ENCODE measurements at places on chromosomes 4 and X.

DNA sequence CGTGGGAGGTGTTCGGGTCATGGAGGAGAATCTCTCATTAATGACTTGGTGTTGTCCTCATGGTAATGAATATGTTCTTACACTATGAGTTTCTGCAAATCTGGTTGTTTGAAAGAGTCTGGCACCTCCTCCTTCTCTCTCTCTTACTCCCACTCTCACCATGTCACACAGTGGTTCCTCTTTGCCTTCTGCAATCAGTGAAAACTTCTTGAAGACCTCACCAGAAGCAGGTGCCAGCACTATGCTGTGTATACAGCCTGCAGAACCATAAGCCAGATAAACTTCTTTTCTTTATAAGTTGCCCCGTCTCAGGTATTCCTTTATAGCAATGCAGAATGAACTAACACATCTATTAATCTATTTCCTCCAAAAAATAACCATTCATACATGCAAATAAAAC lies 275.0 kb downstream of the ANTXR2 start:
- no peak for DNase-seq

DNA sequence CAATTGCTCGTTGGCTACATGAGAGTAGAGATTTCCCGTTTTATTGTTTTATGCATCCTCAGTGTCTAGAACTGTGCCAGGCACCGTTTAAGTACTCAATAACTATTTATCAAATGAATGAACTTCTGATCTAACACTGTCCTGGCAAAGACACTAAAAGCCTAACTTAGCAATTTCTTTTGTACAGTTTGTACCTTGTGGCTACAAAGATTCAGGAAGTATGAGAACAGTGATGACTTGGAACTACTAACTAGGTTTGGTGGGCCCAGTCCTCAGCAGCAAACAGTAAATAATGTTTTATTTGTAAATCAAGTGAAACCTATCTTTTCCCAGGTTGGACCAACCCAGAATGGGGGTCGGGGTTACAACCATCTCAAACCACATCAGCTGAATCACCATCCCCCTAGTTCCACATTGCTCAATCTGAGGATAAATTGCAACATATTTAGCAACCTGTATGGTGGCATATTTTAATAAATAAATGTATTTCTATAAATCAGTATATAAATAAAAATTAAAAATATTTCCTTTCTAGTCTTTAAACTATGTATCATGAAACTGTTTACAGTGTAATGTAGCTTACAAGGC lies 12.3 kb upstream of the SCRG1 start:
- DNase-seq: no peak

DNA sequence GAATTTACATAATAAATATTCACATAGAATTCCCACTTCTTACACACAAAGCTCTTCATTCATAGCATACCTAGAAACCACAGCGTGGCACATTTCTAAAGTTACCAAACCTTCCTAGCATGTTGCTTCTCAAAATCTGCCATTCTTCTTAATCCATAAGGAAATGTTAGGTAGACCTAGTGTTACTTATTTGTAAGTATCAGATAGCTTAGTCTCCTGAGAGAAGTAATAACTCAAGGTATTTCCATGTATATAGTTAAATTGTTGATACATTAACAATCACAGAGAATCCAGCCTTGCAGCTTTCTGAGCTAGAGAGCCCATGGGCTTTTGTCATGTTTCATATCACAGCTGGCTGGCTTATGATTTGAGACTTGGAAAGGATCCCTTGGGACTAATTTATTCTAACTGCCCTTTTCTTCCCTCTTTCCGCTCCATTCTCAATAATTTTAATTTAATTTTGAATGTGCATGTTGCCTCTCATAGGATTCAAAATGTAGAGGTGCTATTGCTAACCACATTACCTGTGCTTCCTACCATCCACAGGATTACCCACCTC lies 17.6 kb downstream of the SH3RF1 start:
- no peak for DNase-seq

DNA sequence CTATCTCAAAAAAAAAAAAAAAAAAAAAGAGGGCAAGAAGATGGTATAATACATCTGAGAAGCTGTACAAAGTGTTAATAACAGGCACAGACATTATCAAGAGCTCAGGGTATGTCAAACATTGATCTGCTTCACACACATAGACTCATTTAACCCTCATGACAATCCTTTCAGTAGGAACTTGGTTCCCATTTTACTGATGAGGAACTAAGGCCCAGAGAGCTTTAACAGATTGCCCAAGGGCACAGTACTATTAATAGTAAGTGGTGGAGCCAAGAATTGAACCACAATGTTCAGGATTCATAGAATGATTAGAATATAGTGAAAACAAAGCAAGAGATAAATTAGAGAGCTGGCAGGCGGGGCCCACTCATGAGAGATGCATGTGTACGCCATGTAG lies 154.4 kb downstream of the EFHC2 start:
- no peak for DNase-seq

DNA sequence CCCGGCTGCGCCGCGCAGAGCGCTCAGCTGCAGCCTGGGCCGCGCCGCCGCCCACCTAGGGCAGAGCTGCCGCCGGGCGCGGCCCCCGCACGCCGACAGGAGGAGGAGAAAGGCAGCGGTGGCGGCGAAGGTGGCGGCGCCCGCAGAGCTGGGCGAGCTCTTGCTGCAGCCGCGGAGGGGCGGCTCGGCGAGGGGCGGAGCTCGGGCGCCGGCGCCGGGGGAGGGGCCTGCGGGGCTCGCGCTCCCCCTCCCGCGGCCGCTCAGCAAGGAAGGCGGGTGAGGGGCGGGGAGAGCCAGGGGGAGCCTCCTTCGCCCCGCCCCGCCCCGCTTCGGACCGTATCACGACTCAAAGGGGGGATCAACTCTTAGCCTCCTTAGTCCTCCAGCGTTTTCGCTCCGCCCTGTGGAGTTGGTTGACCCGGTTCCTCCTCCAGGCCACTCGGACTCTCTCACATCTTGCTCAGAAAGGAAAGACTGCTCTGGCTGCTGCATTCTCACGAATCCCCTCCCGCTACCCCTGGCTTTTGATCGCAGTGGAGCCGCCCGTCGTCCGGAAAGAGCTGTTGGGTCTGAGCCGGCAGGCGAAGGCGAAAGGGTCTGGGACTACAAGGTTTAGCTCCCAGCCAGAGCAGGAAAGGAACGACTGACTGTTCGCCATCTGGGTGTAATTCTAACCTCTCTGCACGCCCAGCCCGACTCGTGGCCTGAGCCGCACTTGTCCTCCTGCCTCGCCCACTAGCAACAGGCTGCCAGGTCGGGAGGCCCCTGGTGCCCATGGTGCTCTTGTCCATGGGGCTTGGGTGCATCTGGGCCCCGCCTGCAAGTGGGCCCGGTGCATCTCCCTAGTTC lies at the start of gene ATP8A1:
ATP8A1 (minus strand) TSS at position 162 of the 849 bp plus-strand sequence. CDS start 232 bp downstream, outside the sequence.
- peak; percentile 96 for DNase-seq

DNA sequence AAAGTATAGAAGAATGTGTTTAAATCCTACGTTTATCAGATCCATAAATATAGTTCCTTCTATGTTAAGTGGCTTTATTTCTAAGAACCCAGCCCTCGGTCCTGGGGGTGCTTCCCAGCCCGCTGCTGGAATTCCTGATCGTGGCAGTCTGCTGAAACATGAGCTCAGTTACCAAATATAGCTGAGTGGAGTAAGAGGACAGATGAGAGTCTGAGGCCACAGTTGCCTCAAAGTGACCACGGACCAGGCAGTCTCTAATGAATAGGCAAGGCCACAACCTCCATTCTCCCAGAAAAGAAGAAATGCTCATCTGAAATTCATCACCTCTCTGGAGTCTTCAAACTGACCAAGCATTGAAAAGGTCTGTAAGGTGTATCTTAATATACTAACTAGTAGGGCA lies at the start of gene PALLD:
PALLD (plus strand) TSS at position 219 of the 400 bp plus-strand sequence.
- no peak for DNase-seq

- DNase-seq: no peak
Measured at GRCh38 chrX:118117741-118118140, 1.1 kb upstream of the KLHL13 start.

- DNase-seq: no peak
Measured at GRCh38 chrX:129782706-129783105, 3.0 kb downstream of the SASH3 start.

DNA sequence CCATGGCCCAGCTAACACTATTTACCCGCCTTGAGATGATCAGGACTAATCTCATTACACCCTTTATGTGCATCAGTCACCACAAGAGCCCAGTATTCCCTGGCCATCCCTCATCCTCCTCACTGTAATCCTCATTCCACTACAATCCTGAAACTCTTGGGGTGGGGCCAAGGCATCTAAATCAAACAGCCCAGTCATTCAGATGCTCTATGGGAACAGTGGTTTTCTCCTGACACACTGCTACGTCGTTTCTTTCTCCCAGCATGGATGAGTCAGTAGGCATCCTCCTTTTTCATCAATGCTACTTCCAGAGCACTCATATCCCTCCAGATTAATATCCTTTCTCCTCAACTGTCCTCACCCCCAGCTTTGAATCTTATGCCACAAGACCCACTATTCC lies 5.6 kb downstream of the SDAD1 start:
- DNase-seq: no peak

All from activated naive CD4-positive, alpha-beta T cell treated with anti-CD3 and anti-CD28 coated beads, Interleukin-2, amount 50 U/mL, for 16 hours (primary cell).